ENCODE measurements at places on chromosomes 7 and 10.

DNA sequence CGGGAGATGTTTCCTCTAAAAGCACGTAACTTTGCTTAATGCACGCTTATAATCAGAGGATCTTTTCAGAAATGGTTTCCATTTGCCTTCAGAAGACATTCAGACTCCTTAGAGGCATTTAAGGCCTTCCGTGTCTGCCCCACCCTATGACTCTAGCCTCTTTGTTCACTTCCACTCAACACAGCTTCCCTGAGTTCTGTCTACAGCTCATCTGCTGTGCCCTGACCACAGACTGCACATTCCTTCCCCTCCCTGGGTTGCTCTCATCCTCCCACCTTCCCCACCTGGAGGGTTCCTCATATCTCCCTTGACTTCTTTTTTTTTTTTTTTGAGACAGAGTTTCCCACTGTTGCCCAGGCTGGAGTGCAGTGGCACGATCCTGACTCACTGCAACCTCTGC, 16.6 kb downstream of the FBH1 start:
- DNase-seq, result no peak

DNA sequence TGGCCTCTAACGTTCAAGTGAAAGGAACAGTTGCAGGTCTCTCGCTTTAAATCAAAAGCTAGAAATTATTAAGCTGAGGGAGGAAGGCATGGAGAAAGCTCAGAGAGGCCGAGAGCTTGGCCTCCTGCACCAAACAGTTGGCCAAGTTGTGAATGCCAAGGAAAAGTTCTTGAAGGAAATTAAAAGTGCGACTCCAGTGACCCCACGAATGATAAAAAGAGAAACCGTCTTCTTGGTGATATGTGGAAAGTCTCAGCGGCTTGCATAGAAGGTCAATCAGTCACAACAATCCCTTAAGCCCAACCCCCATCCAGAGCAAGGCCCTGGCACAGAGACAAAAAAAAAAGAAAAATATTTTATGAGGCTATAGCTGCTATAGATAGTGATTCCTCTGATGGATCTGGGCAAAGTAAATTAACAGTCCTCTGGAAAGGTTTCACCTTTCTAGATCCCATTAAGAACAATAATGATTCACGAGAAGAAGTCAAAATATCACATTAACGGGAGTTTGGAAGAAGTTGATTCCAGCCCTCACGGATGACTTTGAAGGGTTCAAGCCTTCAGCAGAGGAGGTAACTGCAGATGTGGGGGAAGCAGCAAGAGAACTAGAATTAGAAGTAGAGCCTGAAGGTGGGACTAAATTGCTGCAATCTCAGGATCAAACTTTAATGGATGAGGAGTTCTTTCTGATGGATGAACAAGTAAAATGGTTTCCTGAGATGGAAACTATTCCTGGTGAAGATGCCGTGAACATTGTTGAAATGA, 42.5 kb upstream of the INPP5A start:
- no peak for DNase-seq

GRCh38 chr10:93435621-93436397, 46.3 kb downstream of the MYOF start:
- no peak for DNase-seq

- no peak for DNase-seq
These were observed 18.2 kb downstream of the PRF1 start for GRCh38 chr10:70584366-70584765.

DNA sequence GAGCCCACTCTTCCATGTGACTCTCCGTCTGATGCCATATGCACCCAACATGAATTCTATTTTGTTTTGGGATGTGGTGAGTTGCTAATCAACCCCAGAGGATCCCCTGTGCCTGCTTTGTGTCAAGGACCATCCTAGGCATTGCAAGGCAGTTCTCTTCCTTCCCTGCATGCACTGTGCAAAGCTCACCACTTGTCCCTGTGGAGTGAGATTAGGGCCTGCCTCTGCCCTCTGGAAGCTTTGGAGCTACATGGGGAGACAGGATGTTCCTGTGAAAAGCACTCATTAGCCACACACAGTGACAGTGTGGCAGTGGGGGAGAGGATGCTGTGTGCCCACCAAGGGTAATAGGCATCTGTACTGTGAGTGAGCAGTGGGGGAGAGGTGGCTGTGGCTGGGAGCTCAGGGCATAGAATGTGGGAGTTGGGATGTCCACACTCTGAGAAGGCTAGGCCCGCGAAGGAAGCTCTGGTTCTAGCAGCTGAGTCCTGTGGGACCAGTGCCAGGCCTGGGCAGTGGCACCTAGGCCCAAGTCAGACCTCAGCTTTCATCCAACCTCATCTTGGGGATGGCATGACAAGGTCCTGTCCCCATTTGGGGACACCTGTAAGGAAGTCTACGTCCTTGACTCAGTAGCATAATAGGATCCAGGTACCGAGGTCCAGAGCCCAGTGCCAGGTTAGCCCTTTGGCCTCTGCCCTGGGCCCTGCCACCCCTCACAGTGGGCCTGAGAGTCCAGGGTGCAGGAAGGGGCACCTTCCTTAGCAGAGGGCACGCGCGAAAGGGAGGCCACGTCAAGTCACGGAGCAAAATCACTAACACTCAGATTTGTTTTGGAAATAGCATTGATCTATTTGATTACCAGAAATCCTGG, 6.6 kb downstream of the ADRA2A start:
- no peak for DNase-seq

DNA sequence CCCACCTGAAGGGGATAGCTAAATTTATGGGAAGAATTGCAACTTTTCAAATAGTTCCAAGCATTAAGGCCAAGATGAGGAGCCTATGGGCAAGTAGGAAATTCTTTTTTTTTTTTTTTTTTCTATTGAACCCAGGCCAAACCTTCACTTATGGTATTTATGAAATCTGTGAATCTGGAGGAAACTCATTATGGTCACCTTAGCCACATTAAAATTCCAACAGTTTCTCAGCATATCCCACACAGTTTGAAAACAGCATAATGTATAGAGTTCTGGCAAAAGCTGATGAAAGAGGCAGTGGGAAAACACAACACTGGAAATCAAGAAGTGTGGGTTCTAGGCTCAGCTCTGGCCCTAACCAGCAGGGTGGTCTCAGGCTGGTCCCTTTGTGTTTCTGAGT, 236.9 kb downstream of the PTEN start:
- DNase-seq, result no peak

DNA sequence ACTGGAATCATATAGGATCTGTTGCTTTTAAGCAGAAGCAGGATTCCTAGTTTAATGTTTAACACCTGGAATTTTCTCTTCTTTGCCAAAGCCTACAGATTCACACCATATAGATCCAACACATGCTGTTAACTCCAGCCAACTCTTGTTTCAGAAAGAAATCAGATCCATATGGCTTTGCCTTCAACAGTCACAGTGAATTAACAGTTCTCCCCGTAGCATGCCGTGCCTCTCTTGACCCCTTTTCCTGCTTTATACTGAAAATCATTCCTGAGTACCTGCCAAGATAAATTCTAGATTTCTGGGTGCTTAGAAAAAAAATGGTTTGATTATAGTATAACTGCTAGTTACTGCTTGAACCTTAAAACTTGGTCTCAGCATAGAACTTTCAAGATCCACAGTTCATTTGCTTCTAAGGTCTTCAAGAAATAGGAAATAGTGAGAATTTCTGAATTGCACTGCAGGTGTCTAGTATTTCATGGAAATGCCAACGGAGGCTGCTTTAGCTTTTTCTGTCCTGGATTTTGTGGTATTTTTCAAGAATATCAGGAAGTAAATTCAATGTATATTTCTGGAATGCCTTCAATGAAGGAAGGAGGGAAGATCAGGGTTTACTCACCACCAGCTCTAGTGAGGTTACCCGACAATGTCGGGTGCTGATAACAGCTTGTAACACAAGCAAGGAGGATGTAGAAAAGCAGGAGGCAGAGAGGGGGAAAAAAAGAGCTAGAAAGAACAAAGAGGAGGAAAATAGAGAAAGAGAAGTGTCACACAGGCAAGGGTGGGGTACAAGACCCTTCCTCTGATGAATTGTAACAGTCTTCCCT, 6.6 kb downstream of the AASS start:
- DNase-seq, result no peak

DNA sequence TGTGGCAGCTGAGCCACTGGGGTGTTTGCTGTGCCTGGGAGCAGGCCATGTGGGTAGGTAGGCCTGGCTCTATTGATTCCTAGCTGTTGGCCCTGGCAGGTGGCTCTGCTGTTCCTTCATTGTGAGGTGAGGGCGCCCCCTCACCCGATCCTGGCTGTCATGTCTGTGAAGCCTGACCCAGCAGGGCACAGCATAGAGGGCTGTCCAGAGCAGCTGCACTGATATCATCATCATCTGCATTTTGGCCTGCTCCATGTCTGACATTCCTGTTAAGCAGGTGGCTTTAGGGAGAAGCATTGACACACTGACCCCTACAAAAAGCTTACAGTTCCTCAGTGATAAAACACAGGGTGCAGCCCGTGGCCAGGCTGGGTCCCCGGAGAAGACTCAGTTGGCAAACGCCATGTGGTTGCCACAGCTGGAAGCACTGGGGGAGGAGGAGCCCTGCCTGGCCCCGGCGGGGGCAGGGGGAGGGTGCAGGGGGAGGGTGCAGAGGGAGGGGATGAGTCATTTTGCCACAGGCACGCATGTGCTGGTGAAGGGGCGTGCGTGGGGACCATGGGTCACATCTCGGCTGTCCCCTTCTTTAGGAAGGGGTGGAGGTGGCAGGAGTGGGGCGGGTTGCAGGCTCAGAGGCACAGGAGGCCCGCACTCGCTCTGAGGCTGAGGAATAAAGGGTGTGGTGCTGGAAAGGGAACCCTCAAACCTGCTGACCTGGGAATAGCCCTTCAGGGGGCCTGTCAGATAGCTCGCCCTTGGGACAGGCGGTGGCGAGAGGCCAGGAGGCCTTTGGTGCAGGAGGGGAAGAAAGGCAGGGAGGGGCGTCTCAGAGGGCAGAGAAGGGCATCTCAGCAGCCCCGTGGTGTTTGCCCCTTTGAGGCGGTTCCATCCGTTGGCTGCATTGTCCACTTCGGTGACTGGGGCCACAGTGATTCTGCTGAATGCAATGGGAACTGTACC, 31.6 kb downstream of the IKZF1 start:
- DNase-seq, result no peak

DNA sequence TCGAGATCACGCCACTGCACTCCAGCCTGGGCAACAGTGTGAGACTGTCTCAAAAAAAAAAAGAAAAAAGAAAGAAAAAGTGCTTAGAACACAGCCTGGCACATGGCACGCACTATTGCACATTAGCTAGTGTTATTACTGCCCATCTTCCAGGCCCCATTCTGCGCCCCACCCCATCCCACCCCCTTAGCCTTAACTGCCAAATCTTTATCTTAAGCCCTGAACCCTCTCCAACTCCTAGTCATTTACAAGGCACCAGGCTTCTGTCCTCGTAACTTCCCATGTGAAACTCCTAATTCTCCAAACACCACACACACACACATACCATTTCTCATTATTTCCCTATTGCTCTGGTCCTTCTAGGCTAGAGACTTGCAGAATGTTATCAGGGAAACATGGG, 4.8 kb downstream of the FRAT2 start:
- no peak for DNase-seq

DNA sequence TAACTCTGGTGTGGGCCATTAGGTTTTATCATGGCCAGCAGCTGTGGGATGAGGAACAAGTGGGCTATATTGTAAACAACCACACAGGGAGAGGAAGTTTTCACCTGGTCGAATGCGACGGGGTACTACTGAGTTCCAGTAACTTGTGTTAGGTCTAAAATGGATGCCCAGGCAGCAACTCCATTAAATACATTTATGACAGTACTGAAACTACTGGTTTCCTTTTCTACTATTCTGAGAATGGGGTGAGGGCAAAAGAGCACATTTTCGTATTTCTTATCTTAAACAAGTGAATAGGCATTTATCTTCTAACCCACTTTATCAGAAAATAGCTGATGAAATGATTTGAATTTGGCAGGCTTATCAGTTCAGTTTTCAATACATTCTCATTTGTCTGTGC, 109.7 kb downstream of the C1GALT1 start:
- no peak for DNase-seq

GRCh38 chr10:106714734-106715555, 449.6 kb downstream of the SORCS1 start:
- DNase-seq, result no peak

DNA sequence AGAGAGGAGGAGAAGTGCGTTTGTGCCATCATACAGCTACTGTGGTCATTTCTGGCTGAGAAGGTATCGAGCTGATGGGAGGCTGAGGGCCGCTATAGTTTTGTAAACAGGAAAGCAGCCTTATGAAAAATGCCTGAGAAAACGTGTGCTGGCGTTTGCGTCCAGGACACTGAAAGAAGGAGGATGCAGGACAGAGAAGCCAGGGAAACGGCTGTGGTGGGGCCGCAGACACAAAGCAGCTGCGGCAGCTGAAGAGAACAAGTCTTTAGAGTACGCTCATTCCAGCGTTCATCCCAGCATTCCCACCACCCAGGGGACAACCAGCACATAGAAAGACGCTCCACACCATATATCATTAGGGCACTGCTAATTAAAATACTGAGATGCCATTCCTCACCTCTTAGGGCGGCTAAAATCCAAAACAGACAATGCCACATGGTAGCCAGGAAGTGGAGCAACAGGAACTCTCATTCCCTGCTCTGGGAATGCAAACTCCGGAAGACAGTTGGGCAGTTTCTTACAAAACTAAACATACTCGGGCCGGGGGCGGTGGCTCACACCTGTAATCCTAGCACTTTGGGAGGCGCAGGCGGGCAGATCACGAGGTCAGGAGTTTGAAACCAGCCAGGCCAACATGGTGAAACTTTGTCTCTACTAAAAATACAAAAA, 18.4 kb downstream of the GNA12 start:
- DNase-seq, result no peak

GRCh38 chr7:130223646-130224045, 16.0 kb downstream of the SSMEM1 start:
- no peak for DNase-seq

GRCh38 chr10:123999956-124000615, 93.3 kb downstream of the CHST15 start:
- no peak for DNase-seq

GRCh38 chr10:79602953-79603352, 7.8 kb upstream of the SFTPA1 start:
- DNase-seq, result no peak

- DNase-seq, result no peak
These were observed 63.2 kb upstream of the PODXL start for GRCh38 chr7:131619336-131620305.

- DNase-seq, result no peak
These were observed 579.0 kb upstream of the FZD8 start for GRCh38 chr10:36221101-36221500.

DNA sequence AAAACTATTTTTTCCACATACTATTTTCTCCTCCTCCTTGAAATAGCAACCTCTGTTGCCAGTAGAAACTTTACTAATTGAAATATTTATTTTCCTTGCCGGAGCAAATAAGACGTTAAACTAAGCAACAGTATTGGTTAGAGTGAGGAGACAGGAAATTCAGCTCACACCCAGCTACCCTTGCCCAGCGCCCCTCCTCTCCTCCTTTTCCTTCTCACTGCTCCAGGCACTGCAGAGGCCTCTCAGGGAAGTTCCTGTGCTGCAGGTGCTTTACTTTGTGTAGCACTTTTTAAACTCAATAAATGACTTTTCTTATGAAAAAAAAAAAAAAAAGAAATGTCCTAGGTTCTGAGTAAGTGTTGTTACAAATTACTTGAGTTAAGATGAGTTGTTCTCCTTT, 134.0 kb downstream of the SEMA3E start:
- DNase-seq, result no peak

GRCh38 chr7:25310896-25311295, 82.6 kb upstream of the NPVF start:
- DNase-seq, result no peak
